ENCODE measurements at places on chromosomes 6 and 20. TPM values are rescaled to one million over a fixed set of nuclear protein-coding genes. Genes with fewer than 3 reads are reported as not detected.

Gene CDSN
- total RNA-seq = not detected

Gene CCDC170
- total RNA-seq = 0.15 TPM

Gene KHDC1L
- not detected for total RNA-seq

Gene MAP7
- total RNA-seq = 0.94 TPM

Gene OTOR
- not detected for total RNA-seq

Gene STX11
- total RNA-seq = 2.0 TPM

Gene RAB5IF
- total RNA-seq = 143 TPM

Gene AGER
- total RNA-seq = 2.0 TPM
